ENCODE measurements at places on chromosomes 3 and 15. TPM values are rescaled to one million over a fixed set of nuclear protein-coding genes. Genes with fewer than 3 reads are reported as not detected.
A peak's percentile ranks its signal among the peaks of the same experiment; 100 is the strongest.

DNA sequence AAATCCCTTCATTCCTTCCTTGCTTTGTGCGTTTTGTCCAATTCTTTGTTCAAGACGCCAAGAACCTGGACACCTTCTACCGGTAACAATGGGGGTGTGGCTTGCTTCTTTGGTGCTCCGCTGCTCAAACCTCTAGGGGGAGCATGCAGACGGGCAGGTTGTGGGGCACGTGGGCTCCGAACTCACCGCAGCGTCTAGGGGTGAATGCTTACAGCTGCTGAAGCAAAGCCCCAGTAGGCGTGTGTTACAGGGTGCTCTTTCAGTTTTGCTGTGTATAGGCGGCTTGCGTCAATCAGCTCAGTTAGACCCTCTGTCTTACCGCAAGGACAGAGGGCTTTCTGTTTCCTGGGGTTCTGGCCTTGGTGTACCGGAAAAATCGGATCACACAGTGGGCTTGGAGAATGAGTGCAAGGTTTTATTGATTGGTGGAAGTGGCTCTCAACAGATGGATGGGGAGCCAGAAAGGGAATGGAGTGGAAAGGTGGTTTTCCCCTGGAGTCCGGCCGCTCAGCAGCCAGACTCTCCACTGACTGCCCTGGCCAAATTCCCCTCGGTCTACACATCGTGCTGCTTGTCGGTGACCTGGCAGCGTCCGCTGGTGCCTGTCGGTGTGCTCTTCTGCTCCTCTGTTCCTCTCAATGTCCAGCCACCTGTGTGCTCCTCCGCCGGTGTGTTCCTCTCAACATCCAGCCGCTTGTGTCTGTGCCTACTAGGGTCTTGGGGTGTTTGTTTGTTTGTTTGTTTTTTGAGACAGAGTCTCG, 1.2 kb upstream of the LRRC34 start:
- DNase-seq: peak; percentile 38

The POLR2H gene
- 43.9 TPM for polyA plus RNA-seq

- DNase-seq: peak; percentile 49
These were observed 49.7 kb upstream of the MYZAP start for GRCh38 chr15:57541805-57542504.

DNA sequence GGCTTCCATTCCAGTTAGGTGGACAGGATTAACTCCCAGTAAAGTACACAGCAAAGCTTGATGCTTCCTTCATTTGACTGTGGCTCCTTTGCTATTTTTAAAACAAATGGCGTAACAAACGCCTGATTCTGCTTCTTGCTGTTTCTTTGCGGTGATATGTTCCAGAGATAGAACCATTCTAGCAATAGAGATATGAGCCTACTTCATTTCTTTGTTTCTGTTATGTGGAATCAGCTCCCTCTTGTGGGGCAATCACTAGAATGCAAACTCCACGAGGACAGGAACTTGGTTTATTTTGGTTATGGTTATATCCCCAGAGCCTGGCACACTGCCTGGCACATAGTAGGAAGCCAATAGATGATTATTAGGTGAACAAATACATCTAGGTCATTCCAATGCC, 122.6 kb upstream of the SLC6A11 start:
- DNase-seq: no peak

- DNase-seq: no peak
These were observed 43.7 kb downstream of the STAG1 start for GRCh38 chr3:136708333-136708985.

Data from liver (tissue), 10 donors.